NCI-H1417 treated with DMSO at 0.1 percent for 48 hours (cell line): ENCODE measurements at places on chromosomes 5 and 9.

DNA sequence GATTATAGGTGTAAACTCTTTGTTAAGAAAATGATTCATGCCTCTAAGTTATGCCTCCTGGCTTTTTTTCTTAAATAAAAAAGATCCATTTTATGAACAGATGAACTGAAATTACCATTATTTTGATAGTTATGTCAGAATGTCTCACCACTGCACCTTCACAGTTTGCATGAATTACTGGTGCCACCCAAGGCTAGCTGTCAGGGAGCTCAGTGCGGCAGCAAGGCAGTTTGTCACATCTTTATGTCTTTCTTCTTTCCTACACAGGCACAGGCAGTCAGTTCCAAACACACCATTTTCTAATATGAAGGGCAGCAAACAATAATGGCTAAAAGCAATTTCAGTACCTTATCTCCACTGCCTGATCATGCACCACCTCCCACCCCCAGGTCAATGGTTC is 147.7 kb downstream of the SREK1 start:
- no peak for DNase-seq

DNA sequence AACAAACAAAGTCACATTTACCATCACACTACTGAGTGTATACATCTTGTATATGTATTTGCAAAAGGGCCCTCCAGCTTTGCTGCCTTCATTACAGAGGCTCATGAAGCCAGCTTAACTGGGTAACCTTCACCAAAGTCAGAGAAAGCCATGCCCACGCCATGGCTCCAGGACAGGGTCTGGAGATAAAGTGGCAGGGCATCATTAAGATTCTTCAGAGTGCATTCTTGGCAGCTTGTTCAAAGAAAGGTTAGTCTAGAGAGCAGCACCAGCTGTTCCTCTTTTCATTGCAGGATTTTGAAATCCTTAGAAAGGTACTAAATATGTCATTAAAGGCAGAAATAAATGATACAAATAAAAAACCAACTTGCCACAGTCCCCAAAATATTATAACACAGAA is 333.2 kb downstream of the NDUFS4 start:
- no peak for DNase-seq

- no peak for DNase-seq
These were observed 9.9 kb downstream of the CLPTM1L start for GRCh38 chr5:1334831-1335539.

DNA sequence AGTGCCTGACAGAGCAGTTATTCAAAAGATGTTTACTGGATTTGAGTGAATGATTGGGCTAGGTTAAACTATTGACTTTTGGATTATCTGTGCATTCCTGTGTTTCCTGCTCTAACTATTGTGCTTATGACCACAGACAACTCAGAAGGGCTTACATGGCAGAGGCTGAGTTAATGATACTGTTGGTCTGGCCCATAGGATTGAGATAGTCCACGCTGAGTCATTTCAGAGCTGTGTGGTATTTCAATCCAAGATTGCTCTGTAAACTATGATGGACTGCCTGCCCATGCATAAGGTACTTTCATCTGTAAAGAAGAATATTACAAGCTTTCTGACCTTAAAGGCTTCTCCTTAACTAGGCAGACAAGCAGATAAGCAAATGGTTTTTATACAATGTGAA is 49.1 kb upstream of the SLIT3 start:
- DNase-seq: no peak

GRCh38 chr9:86116425-86116824 is 17.1 kb upstream of the GOLM1 start:
- DNase-seq: no peak

- DNase-seq: no peak
These were observed 3.0 kb downstream of the RECK start for GRCh38 chr9:36039696-36040095.

GRCh38 chr5:69285448-69286116 is 47.0 kb downstream of the CCDC125 start:
- no peak for DNase-seq

DNA sequence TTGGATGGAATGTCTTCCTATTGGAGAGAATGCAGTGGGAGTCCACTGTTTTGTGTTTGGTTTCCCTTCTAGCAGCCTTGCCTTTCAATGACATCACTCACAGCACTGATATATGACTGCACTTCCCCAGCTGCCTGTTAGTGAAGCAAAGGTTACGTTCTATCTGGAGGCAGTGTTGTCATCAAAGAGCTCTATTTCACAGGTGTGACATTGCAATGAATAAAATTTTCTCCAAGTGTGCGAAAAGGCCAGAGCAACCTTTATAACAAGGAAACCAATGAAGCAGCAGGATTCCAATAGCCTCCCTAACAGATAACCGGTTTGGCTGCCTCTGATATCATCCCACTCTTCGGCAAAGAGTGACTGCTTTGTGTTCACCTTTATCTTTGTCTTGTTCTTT is 523.5 kb upstream of the ZNF608 start:
- no peak for DNase-seq

DNA sequence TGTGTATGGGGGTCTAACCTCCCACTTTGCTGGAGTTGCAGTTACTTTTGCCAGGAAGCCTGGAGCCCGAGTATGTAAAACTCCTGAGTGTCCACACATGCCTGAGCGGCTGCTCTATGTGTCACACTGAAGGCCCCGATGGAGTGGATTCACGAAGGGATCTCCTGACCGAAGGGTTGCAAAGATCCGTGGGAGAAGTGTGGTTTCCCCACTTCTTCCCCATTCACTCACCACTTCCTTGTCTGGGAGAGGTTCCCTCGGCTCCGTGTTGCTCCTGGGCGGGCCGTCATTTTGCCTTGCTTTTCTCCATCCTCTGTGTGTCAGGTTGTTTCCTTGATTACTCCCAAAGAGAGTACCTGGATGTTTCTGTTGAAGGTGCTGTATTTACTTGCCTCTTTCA is 16.2 kb upstream of the IL3 start:
- DNase-seq: no peak

GRCh38 chr5:117143406-117143805 is 568.8 kb upstream of the SEMA6A start:
- no peak for DNase-seq

GRCh38 chr5:145803112-145804004 is 31.8 kb downstream of the PRELID2 start:
- DNase-seq: no peak

GRCh38 chr5:114361724-114362196 is at the start of gene KCNN2:
Gene KCNN2 (plus strand): TSS chr5:114362070. CDS start chr5:114362140, 70 bp downstream.
- peak; percentile 44 for DNase-seq

DNA sequence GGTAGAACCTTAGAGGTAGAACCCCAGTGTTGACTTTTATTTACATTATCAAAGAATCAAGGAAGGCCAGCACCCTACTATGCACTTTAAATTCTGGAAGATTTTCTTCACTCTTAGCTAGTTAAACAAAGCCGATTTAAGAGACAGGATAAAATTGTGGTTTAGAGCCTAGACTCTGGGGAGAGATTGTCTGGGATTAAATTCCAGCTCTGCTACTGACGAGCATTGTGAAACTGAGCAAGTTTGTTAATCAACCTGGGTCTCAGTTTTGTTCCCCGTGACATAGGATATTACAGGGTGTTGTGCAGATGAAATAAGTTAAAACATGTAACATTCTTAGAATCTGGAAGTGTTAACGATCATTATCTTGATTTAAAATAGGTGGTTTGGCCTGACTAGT is 83.5 kb downstream of the FEM1C start:
- no peak for DNase-seq

- no peak for DNase-seq
These were observed 46.0 kb downstream of the CNOT6 start for GRCh38 chr5:180540050-180540694.

- DNase-seq: no peak
These were observed 433.3 kb upstream of the SMC2 start for GRCh38 chr9:103660830-103661229.

DNA sequence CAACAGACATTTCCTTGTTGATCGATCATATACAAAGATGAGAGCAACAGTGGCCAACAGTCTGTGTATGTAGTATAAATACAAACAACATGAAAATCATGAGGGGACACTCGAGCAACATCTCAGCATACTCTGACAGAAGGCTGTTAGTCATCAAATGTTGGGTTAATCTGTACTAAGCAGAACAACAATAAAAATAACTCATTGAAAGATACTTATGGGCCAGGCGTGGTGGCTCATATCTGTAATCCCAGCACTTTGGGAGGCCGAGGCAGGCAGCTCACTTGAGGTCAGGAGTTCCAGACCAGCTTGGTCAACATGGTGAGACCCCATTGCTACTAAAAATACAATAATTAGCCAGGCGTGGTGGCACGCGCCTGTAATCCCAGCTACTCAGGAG is 67.3 kb downstream of the SCAI start:
- DNase-seq: no peak

DNA sequence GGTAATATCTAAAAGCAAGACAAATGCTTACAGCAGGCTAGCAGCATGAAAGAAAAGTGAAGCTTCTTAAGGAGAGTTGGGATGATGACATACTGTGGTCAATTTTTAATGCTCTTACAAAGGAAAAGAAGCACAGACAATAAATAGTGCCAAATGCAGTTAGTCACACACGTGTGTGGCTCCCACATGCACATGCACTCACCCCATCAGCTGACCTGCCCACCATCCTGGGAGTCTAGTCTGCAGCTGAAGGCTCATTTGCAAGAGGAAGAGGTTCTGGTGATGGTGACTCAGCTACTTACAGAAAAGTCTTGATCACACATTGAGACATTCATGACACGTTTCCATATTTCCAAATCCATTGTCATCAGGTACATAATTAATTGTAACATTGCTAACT is 129.3 kb downstream of the MRPL36 start:
- no peak for DNase-seq

- no peak for DNase-seq
These were observed 308.9 kb downstream of the NR2F1-AS1 start for GRCh38 chr5:93272108-93272507.

DNA sequence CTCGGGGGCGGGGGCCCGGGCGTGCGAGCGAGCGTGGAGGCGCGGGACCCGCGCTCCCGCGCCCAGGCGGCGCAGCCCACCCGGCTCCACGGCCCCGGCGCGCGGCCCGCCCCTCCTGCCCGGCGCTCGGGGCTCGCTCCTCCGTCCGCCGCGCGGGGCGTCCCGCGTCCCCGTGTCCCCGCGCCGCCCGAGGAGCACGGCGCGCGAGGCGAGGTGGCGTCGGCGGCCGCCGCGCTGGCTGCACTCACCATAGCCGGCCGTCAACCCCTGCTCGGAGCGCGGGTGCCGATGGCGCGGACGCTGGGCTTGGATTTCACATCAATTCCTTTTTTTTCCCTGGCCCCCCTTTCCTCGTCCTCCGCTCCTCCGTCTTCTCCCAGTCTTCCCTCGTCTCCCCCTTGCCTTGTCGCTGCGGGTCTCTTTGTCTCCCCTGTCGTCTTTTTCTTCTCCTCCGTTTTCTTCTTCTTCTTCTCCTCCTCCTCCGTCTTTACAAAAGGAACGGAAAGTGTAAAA is 494 bp downstream of the PTCH1 start:
- DNase-seq: no peak

DNA sequence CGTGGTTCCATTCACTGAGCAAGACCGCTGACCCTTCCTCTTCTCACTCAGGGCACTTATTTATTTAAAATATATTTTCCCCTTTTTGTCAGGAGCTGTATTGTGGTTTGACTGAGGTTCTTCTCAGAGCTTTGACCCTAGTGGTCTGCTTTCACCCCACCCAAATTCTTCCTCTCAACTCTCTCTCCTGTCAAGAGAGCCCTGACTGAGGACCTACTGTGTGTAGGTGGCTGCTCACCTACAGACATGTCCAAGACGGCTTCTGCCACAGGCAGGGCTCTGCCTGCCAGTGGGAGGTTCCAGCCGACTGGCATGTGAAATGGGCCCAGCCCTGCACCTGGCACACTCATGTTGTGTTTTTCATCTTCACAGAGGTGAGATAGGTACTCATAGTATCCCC is 5.2 kb downstream of the DCANP1 start:
- DNase-seq: no peak
